ENCODE measurements at places on chromosomes 11 and 22. TPM values are rescaled to one million over a fixed set of nuclear protein-coding genes. Genes with fewer than 3 reads are reported as not detected.

Gene RFPL1
- not detected for total RNA-seq

Gene ME3
- total RNA-seq: 61.1 TPM

- H3K4me3 ChIP-seq: peak overlapping the region; percentile 85
- DNase-seq: no peak
- H3K36me3 ChIP-seq: no peaks in the 10 kb centered on the region
- H3K4me1 ChIP-seq: peaks cover 30% of the 10 kb centered on the region
- no peak overlapping the region for H3K27ac ChIP-seq
Measured at GRCh38 chr22:40635940-40636379, 559 bp downstream of the MRTFA start.

- H3K4me1 ChIP-seq: no peaks in the 10 kb centered on the region
- H3K36me3 ChIP-seq: no peaks in the 10 kb centered on the region
- no peak overlapping the region for H3K4me3 ChIP-seq
- no peaks in the 10 kb centered on the region for H3K27me3 ChIP-seq
- no peak for DNase-seq
Measured at GRCh38 chr11:70725739-70726138, 327.4 kb downstream of the CTTN start.

DNA sequence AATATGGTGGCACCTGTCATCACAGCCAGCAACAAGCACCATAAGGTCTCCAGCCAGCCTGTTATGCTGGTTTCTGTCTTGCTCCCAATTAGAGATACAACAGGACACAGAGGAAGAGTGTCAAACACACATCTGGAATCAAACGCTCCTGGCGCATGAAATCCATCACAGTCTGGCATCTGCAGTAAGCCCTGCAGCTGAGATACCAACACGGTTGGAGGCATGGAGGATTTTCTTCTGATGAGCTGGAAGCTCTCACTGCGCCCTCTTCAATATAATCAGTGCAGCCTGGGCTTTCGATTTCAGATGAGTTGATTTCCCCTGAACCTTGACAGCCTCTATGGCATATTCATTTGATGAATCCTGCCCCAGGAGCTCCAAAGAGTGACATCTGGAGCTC, 27.8 kb upstream of the CARS1 start:
- no peaks in the 10 kb centered on the region for H3K36me3 ChIP-seq
- H3K27me3 ChIP-seq: no peaks in the 10 kb centered on the region
- H3K27ac ChIP-seq: no peak overlapping the region

DNA sequence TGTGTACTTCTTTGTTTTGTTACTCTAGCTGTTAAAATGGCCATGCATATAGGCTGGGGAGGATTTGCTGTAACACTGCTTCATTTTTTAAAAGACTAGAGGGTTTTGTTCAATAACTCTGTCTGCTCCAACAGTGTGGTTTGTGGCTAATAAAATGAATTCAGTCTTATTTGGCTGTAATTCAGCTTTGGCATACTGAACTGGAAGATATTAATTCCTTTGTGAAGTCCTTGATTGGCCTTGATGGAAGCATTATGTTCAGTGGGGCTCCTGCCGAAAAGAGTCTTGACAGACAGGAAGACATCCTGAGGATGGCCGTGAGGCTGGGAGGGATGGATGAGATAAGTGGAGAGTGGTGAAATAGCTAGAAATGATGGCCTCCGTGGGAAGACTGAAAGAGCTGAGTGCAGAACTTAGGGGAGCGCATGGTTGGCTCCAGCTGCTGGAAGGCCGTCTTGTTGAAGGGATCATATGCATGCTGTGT, 44.8 kb upstream of the MYO18B start:
- H3K4me1 ChIP-seq: no peaks in the 10 kb centered on the region
- H3K36me3 ChIP-seq: no peaks in the 10 kb centered on the region
- no peak overlapping the region for H3K4me3 ChIP-seq
- H3K27ac ChIP-seq: no peak overlapping the region
- peaks cover 42% of the 10 kb centered on the region for H3K27me3 ChIP-seq

DNA sequence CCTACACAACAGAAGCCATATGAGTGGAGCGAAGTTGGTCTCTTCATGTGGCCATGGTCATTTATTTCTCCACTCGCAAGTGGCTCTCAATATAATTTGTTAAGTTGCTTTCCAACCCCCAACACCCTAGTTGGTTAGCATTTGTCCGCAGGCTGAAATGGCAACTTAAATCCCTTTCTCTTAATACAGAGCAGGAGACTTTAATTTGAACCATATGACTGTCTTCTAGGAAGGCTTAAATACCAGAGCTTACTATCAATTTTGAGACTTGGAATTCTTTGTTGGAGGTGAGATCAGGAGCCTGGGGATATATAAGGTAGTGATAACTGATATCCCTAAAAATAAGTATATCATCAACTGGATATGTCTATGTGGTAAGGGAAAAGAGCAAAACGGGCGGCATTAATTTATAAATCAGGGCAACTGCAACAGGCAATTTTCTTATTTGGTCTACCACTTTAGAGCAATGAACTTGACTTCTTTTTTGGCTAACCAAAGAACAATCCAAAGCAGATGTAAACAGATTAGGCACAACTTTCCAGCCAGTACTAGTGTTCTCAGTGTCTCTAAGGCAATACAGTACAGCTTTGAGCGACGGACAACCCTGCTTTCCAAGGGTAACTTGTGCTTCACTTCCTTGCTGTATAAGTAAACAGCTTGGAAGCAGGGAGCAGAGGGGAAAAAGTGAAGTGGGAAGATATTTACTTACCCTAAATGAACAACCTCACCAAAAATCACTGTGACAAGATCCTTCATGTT, 74.7 kb upstream of the APOA1 start:
- no peaks in the 10 kb centered on the region for H3K27me3 ChIP-seq
- no peak overlapping the region for H3K27ac ChIP-seq
- no peak overlapping the region for H3K4me3 ChIP-seq
- H3K4me1 ChIP-seq: peaks cover 30% of the 10 kb centered on the region
- H3K36me3 ChIP-seq: no peaks in the 10 kb centered on the region
- no peak for DNase-seq

DNA sequence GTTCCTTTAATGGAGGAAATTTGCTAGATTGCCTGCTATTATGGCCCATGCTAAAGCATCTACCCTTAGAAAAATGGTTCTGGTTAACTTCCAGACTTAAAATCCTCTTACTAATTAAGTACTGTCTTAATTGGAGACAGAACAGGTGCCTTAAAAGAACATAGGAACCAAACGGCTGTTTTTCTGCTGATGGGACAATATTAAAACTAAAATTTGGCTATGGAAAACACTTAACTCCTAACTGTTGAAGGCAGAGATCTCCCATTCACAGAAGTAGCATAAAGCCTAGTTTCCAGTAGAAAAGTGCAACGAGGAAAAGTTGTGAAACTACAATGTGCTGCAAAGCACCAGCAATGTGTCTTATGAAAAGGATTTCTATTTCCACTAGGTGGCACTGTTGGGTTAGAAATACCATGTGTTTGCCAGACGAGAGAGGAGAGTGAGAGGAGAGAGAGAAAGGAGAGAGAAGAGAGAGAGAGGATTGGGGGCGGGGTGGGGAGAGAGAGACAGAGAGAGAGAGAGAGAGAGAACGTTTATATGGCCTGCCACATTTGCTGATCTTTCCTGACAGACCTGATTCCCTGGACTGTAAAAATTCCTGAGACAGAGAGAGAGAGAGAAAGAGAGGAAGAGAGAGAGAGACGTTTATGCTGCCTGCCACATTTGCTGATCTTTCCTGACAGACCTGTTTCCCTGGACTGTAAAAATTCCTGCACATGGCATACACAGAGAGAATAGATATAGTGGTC, 51.5 kb downstream of the FAM181B start:
- no peak overlapping the region for H3K27ac ChIP-seq
- no peak overlapping the region for H3K4me3 ChIP-seq
- DNase-seq: peak; percentile 18
- H3K4me1 ChIP-seq: peaks cover 11% of the 10 kb centered on the region
- no peaks in the 10 kb centered on the region for H3K36me3 ChIP-seq

GRCh38 chr11:324156-324555, 3.5 kb upstream of the IFITM3 start:
- H3K4me3 ChIP-seq: no peak overlapping the region
- H3K36me3 ChIP-seq: no peaks in the 10 kb centered on the region
- no peaks in the 10 kb centered on the region for H3K4me1 ChIP-seq

GRCh38 chr11:35250192-35250591, 111.2 kb downstream of the CD44 start:
- DNase-seq: no peak
- H3K27ac ChIP-seq: no peak overlapping the region
- H3K4me1 ChIP-seq: no peaks in the 10 kb centered on the region
- no peaks in the 10 kb centered on the region for H3K27me3 ChIP-seq

DNA sequence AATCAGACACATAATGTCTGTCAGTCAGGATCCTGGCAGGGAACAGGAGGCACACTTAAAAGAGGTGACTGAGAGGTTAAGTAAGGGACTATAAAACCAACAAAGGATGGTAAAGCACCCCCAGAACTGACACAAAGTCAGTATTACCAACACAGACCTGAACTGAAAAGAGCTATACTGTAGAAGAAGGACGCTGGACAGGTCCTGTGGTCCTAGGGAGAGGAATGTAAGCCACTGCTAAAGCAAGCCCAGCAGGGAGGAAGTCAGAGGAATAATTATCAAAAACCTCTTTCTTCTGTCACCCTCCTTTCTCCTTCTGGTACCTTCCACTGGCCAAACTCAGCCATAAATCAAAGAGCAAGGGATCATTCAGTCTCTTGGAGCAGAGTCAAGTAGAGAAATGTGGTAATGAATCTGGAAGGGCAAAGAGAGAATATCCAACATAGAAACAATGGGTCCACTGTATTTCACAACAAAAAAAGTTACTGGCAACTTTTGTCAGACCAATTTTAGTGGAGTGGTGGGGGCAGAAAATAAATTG, 33.4 kb upstream of the ANGPTL5 start:
- H3K27ac ChIP-seq: no peak overlapping the region
- no peaks in the 10 kb centered on the region for H3K4me1 ChIP-seq
- no peak for DNase-seq
- no peaks in the 10 kb centered on the region for H3K27me3 ChIP-seq

DNA sequence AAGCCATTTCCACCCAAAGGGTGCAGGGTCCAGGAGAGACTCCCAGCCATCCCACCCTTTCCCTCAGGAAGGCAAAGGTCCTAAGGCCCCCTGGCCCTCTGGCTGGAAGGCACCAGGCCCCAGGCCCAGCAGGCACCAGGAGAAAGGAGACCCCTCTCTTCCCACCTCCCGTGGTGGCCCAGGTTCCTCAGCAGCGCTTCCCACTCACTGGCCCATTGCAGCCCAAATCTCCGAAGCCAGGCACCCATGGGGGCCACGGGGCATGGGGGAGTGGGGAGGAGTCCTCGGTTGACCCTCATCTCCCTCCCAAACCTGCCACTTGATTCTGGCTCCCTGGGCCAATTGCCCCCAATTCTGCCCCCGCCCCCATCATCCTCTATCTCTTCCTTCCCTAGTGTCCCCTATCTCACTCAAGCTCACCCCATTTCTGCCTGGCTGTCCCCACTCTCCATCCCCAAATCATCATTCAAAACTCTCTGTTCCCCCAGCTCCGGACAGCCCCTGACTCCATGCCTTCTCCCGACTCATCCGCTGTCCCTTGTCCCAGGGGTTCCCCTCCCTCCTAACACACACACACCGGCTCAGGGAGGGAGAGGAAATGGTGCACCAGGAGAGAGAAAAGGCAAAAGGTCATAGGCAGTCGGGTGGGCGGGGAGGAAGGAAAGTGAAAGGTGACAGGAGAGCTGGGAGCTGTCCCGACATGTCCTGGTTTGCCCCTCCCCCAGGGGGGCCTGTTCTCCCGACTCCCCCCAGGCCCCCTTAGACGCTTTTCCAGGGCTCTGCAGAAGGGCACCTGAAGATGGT, 1.2 kb downstream of the LIF start:
- H3K4me3 ChIP-seq: no peak overlapping the region
- H3K27ac ChIP-seq: no peak overlapping the region
- DNase-seq: no peak
- H3K27me3 ChIP-seq: no peaks in the 10 kb centered on the region
- H3K36me3 ChIP-seq: peaks cover 53% of the 10 kb centered on the region
- peaks cover 28% of the 10 kb centered on the region for H3K4me1 ChIP-seq

- H3K27me3 ChIP-seq: no peaks in the 10 kb centered on the region
- H3K4me3 ChIP-seq: no peak overlapping the region
- DNase-seq: no peak
- H3K4me1 ChIP-seq: no peaks in the 10 kb centered on the region
Measured at GRCh38 chr22:50684986-50685385, 12.4 kb downstream of the SHANK3 start.

- H3K4me1 ChIP-seq: no peaks in the 10 kb centered on the region
- H3K4me3 ChIP-seq: no peak overlapping the region
- H3K27me3 ChIP-seq: no peaks in the 10 kb centered on the region
- H3K36me3 ChIP-seq: no peaks in the 10 kb centered on the region
- H3K27ac ChIP-seq: no peak overlapping the region
Measured at GRCh38 chr22:42389143-42389542, 43.1 kb downstream of the NFAM1 start.

- no peaks in the 10 kb centered on the region for H3K27me3 ChIP-seq
- DNase-seq: peak; percentile 50
- no peak overlapping the region for H3K4me3 ChIP-seq
- no peaks in the 10 kb centered on the region for H3K36me3 ChIP-seq
Measured at GRCh38 chr11:10309163-10310093, 4.6 kb downstream of the ADM start.

DNA sequence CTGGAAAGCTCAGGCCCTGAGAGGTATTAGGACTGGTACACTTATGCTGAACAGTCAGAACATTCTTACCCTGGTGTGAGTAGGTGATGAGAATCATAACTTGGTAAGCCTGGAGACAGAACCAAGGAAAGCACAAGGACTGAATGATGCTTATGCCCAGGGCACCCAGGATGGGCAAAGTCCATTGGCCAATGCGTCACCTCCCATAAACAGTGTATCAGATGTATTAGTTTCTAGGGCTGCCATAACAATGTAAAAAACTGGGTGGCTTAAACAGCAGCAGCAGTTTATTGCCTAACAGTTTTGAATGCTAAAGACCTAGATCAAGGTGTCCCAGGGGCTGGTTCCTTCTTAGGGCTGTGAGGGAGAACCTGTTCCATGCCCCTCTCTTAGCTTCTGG, 107.0 kb downstream of the FAR1 start:
- no peaks in the 10 kb centered on the region for H3K27me3 ChIP-seq
- no peak overlapping the region for H3K4me3 ChIP-seq
- no peaks in the 10 kb centered on the region for H3K4me1 ChIP-seq

Gene MRGPRX4
- not detected for total RNA-seq

DNA sequence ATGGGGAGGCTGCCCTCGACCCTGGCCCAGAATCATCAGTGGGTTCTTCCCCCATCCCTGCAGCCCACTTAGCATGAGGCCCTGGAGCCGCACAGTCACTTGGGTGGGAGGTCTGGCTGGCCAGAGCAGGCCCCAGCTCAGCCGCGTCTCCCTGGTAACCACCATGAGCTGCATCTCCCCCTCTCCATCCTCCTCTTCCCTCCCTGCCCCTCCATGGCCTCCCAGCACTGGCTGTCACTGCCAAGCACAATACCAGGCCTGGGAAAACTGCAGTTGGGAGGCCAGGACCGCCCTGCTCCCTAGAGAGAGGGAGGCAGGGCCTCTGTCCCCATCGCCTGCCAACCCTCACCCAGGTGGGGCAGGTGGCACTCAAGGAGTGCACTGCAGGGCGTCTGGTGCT, 8.0 kb downstream of the CSDC2 start:
- peaks cover 24% of the 10 kb centered on the region for H3K4me1 ChIP-seq
- no peak overlapping the region for H3K27ac ChIP-seq
- no peaks in the 10 kb centered on the region for H3K27me3 ChIP-seq
- no peak for DNase-seq

- H3K36me3 ChIP-seq: no peaks in the 10 kb centered on the region
- H3K4me3 ChIP-seq: no peak overlapping the region
- no peaks in the 10 kb centered on the region for H3K4me1 ChIP-seq
- DNase-seq: no peak
Measured at GRCh38 chr11:3010521-3011275, 18.6 kb upstream of the NAP1L4 start.

- H3K4me3 ChIP-seq: peak overlapping the region; percentile 89
- no peak for DNase-seq
- H3K27ac ChIP-seq: peak overlapping the region; percentile 77
- H3K4me1 ChIP-seq: peaks cover 28% of the 10 kb centered on the region
- no peaks in the 10 kb centered on the region for H3K36me3 ChIP-seq
Measured at GRCh38 chr11:31809541-31809856, 1.6 kb downstream of the PAX6 start.

Measured in PC-9 (cell line).